Breast epithelium (tissue), 4 donors: ENCODE measurements at places on chromosomes 13 and 19.

DNA sequence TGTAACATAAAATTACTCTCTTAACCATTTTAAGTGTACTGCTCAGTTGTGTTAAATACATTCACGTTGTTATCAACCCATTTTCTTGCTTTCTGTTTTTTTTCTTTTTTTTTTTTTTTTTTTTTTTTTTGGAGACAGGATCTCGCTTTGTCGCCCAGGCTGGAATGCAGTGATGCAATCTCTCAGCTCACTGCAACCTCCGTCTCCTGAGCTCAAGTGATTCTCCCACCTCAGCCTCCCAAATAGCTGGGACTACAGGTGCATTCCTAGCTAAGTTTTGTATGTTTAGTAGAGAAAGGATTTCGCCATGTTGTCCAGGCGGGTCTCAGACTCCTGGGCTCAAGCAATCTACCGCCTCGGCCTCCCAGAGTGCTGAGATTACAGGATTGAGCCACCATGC lies 42.5 kb upstream of the C13orf42 start:
- H3K4me3 ChIP-seq: no peak overlapping the region
- no peak for DNase-seq
- no peak overlapping the region for H3K27ac ChIP-seq

GRCh38 chr19:50002386-50002960 lies 22.7 kb downstream of the VRK3 start:
- no peaks in the 10 kb centered on the region for H3K4me1 ChIP-seq
- H3K27ac ChIP-seq: no peak overlapping the region
- H3K27me3 ChIP-seq: no peaks in the 10 kb centered on the region
- DNase-seq: no peak
- H3K4me3 ChIP-seq: no peak overlapping the region

DNA sequence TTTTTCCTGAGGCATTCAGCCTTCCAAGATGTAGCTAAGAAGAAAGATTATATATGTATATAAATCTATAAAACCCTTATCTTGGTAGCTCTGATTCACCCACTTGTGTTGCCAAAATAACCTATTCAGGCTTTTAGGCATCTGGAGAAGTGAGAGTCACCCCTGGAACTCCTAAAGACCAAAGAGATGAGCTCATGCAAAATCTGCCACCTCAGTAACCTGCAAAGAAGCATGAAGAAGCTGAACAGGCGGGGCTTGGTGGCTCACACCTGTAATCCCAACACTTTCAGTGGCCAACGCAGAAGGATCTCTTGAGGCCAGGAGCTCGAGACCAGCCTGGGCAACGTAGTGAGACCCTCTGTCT lies 393.7 kb downstream of the FOXO1 start:
- H3K4me3 ChIP-seq: no peak overlapping the region
- H3K27me3 ChIP-seq: no peaks in the 10 kb centered on the region
- H3K27ac ChIP-seq: peak overlapping the region; percentile 93
- no peaks in the 10 kb centered on the region for H3K36me3 ChIP-seq
- DNase-seq: no peak

DNA sequence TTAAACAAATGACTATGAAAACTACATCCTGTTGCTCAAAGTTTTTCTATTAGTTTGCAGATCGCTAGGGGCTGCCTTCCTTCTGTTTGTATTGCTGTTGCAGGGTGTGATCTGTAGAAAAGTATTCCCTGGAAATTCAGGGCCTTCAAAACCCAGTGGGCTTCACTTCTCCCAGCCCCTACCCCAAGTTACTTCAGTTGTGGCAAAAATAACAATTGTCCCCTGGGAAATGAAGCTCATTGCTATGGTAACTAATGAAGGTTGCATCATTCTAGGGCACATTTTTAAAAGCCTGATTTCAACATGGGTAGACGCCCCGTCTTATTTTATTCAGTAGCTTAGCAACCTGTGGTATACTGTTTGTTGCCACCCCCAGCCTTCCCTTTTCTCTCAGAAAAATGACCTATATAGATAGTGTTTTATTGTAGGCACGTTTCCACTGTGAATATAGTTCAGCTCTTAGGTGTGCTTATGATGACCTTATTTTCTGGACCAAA lies 60.9 kb downstream of the WDFY2 start:
- no peak for DNase-seq
- H3K27me3 ChIP-seq: no peaks in the 10 kb centered on the region
- H3K4me3 ChIP-seq: no peak overlapping the region
- H3K36me3 ChIP-seq: no peaks in the 10 kb centered on the region
- H3K4me1 ChIP-seq: peaks cover 3% of the 10 kb centered on the region
- peak overlapping the region; percentile 48 for H3K27ac ChIP-seq

DNA sequence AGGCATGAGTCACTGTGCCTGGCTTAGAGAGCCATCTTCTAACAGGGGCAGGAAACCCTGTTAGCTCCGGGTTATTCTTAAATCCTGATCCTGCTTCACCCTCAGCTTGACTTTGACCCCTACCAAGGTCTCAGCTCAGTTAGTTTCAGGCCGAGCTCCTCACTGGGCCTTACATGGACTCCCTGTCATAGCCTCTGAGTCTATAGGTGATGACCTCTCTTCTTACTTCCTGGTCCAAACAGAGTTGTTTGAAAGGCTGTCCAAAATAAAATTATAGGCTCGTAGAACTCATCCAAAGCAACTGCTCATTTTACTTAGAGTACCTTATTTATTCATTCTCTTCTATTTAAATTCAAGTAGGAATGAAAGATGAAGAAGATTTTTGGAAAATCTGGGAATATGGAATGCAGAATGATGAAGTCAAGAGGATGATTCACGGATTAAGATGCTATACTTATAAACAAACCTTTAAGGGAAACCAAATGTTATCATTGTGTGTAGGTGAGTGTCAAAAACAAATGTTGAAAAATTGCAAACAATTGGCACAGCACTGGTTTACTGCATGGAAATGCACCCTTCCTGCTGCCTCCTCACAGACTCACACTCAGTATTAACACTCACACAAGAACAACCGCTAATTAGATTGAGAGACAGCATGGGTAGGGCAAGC lies 174.1 kb downstream of the RGCC start:
- no peak overlapping the region for H3K4me3 ChIP-seq
- H3K27me3 ChIP-seq: no peaks in the 10 kb centered on the region
- H3K27ac ChIP-seq: no peak overlapping the region
- no peaks in the 10 kb centered on the region for H3K4me1 ChIP-seq
- no peaks in the 10 kb centered on the region for H3K36me3 ChIP-seq

DNA sequence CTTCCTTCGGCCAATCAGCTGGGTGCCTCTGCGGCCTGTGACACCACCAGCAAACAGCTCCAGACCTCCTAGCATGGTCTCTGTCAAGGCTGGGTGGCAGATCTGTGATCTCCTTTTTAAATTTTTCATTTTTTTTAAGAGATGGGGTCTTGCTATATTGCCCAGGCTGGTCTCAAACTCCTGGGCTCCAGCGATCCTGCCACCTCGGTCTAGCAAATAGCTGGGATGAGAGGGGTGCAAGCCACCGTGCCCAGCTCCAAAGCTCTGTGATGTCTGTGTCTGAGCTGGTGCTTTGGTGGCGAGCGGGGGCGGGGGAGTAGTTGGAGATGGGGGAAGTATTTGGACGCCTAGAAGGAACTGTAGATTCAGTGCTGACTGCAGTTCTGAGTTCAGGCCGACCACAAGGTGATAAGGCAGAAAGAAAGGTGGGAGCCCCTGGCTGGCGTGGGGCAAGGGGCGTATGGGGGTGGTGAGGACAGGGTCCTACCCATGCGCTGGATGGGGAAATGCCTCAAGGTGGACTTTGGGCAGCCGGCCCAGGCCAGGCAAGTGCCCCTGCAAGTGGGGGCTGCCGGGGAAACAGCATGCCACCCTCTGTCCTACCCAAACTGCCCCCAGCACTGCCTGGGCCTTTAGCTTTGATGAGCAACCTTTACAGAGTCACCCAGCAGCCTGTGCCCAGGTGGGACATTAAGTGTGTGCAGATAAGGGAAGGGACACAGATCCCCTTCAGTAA lies 5.5 kb downstream of the DPP9 start:
- peaks cover 18% of the 10 kb centered on the region for H3K4me1 ChIP-seq
- H3K36me3 ChIP-seq: no peaks in the 10 kb centered on the region
- DNase-seq: no peak
